A549 treated with AZD2906 at 1 μM for 4 hours (cell line): ENCODE measurements at places on chromosomes 3 and 15. TPM values are rescaled to one million over a fixed set of nuclear protein-coding genes. Genes with fewer than 3 reads are reported as not detected.

The GRK7 gene
- total RNA-seq = 0.02 to 0.05 TPM in 2 of 5 replicates, not detected in the others

The KCNMB3 gene
- 0.97 to 1.6 TPM (median 1.1 TPM) in 5 replicates for total RNA-seq

The PAQR5 gene
- total RNA-seq = 69.3 to 93.4 TPM (median 86.5 TPM) in 5 replicates

The PP2D1 gene
- total RNA-seq = not detected in 5 replicates

The EPHA3 gene
- total RNA-seq = not detected in 5 replicates

The CORO2B gene
- total RNA-seq = 3.3 to 4.4 TPM (median 3.7 TPM) in 5 replicates

The TRAIP gene
- 10.6 to 12.9 TPM (median 12.8 TPM) in 5 replicates for total RNA-seq

The UROC1 gene
- not detected in 5 replicates for total RNA-seq

The STRIT1 gene
- not detected in 5 replicates for total RNA-seq
